ENCODE measurements at places on chromosomes 13 and 19. TPM values are rescaled to one million over a fixed set of nuclear protein-coding genes. Genes with fewer than 3 reads are reported as not detected.

CD177 gene
- total RNA-seq: 1.1 TPM

GRCh38 chr19:6047256-6047655, 63.0 kb downstream of the RFX2 start:
- DNase-seq: no peak

NDUFA3 gene
- 15.1 TPM for total RNA-seq

GRCh38 chr13:37539170-37539569, 59.4 kb downstream of the POSTN start:
- DNase-seq: peak; percentile 9

TMEM238 gene
- 0.97 TPM for total RNA-seq

HSD17B14 gene
- total RNA-seq: 3.9 TPM

ZNF296 gene
- total RNA-seq: not detected

DNA sequence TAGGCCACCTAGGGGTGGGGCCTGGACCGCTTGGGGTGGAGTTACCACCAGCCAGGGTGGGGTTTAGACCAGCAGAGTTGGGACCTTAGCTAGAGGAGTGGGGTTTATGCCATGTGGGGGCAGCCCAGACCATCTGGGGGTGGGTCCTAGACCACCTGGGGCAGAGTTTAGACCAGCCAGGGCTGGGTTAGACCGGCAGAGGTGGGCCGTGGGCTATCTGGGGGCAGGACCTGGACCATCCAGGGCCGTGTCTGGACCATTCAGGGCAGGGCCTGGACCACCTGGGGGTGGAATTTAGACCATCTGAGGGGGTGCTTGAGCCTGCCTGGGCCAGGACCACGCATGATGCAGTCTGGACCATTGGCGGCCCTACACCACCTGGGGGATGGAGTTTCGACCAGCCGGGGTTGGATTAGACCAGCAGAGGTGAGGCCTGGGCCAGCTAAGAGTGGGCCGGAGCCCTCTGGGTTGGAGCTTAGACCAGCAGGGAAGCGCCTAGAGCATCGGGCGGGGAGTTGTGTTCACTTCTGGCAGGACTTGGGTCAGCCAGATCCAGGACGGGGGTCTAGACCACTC, 10.0 kb upstream of the CACNG6 start:
- DNase-seq: no peak

EIF3K gene
- 270 TPM for total RNA-seq

CDX2 gene
- not detected for total RNA-seq

GRCh38 chr13:94707400-94708021, 4.8 kb downstream of the SOX21 start:
- DNase-seq: no peak

- peak; percentile 61 for DNase-seq
Measured at GRCh38 chr13:64553411-64554129, 2676.6 kb downstream of the PCDH9 start.

Measured in GM23248 (cell line).